ENCODE measurements at places on chromosomes 13 and 19.

GRCh38 chr13:105329359-105329758, 1206.1 kb downstream of the EFNB2 start:
- DNase-seq: no peak

DNA sequence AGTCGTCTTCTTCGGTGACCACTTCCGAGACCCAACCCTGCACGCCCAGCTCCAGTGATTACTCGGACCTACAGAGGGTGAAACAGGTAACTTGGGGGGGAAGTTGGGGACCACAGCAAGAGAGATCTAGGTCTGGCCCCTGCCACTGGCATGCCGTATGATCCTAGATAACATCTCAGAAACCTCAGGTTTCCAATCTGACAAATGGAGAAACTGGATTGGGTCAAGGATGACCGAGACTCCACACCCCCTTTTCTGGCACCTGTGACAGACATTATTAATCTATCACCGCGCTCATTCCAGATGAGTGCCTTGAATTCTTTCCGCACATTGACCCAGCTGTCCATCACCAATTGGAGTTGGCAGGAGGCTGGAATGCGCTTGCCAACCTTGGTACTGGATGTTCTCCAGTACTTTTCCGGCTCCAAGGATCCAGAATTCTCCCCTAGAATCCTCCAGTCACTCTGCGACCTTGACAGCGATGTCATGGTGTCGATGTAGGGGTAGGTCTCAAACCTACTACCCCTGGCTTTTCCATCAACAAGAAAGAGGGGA, 17.4 kb downstream of the VASP start:
- DNase-seq: no peak

- DNase-seq: no peak
Measured at GRCh38 chr19:2055931-2056836, 5.1 kb upstream of the MKNK2 start.

GRCh38 chr13:112785483-112785856, 95.6 kb downstream of the ATP11A start:
- DNase-seq: no peak

GRCh38 chr13:74388626-74389025, 254.4 kb upstream of the KLF12 start:
- DNase-seq: no peak

DNA sequence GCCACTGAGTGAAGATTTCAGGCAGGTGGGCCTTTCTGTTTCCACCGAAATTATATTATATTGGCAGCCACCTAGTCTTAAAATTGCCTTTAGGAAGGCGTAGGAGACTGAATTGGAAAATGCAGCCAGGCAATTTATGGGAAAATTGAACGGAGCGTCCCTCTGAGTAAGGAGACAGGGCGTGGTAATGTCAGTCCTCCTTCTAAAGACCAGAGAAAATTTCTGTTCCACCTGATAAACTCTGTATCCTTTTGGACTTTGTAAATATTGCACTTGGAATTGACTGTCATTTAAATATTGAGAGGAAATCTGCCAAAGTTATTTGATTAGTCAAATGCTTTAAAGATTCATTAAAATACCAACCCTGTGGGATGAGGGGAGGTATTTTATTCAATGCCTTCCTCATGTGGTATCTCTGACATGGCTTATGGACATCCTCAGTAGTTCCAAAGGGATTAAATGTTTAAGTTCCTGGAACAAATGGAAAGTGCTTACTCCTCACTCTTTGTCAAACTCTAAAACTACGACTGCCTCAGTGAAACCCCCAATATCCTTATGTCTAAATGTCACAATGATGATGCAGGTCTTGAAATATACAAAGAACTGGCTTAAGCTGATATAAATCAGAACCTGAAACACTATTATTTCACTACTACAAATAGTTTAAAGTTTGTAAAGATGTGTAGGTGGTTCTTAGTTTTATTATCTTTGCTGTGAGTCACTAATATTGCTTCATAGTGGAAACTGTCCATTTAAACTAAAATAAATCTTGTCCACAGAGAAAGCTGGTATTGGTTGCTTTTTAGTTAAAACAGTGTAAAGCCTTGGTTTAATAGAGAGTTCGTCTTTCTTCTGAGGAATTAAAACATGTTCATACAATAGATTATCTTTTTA, 203.2 kb downstream of the FGF14 start:
- no peak for DNase-seq

- no peak for DNase-seq
Measured at GRCh38 chr13:58207501-58207900, 576.0 kb downstream of the PCDH17 start.

GRCh38 chr13:91406619-91407018, 8.2 kb downstream of the GPC5 start:
- no peak for DNase-seq

DNA sequence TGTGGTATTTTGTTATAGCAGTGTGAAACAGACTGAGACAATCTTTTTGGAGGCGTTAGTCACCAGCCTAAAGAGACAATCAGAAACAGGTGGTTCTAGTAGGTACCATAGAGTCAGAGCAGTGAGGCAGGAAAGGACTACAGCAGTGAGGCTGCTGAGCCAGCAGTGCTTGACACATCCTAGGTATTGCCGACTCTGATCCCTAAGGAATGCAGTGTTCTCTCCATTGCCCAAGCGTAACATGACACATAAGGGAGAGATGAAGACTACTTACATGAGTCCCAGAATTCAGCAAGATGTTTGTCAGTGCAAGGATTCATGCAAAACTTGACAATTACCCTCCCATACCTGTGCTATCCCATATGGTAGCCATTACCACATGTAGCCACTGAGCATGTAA, 62.4 kb upstream of the XPO4 start:
- no peak for DNase-seq

- DNase-seq: no peak
Measured at GRCh38 chr19:49514151-49514550, 1.7 kb downstream of the FCGRT start.

DNA sequence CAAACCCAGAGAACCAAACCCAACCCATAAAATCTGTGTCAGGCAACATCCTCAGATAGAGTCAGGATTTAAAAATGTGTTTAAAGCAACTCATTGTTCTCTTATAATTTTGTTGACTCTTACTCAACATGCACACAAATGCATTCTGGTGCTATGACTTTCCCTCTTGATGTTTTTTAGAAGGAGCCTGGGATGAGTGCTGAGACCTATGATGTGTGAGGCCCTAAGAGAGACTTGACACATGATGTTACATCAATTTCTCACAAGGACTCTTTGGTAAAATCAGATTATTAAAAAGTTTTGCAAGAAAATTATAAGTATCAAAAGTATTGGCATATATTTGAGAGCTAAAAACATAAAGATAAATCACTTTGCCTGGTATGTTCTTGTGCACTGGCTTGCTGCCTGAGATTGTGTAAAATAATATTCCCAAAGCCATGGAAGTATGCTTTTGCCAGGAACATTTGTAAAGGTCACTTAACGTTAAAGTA, 173.9 kb downstream of the DCLK1 start:
- no peak for DNase-seq

GRCh38 chr19:1941146-1942077, at the start of gene CSNK1G2:
Gene CSNK1G2, plus strand, starts transcription at chr19:1941172. Its CDS starts 28,601 bp downstream, at chr19:1969773.
- no peak for DNase-seq

GRCh38 chr13:99941086-99941485, 30.5 kb downstream of the ZIC5 start:
- DNase-seq: no peak

- no peak for DNase-seq
Measured at GRCh38 chr19:14405758-14406644, 13.1 kb downstream of the DDX39A start.

GRCh38 chr13:49759503-49759902, 33.0 kb downstream of the KPNA3 start:
- DNase-seq: no peak

DNA sequence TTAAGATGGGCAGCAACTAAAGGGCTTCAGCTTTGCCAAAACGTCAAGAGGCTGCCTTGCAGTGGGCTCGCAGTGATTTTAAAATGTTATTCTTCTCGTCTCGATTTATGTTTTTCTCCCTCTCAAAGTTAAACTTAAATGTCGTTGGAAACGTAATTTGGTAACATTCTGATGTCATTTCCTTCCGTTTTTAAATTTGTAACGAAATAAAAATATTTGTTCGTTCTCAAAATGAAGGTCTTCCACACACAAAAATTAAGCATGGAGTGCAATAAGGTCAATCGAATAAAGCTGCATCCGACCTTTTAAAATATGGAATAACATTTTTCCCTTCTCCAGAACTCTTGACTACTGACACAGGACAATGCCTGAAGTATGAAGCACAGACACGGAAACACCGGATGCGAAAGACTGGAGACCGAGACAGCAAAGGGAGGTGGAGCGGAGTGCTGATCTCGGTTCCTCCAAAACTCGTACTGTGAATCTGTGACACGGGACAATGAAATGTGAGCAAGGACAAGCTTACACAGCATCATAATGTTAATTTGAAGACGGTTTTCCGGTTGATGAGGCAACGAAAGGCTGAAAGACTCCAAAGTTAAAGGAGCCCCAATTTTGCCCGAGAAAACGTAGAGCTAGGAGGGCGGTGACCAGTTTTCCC, 850 bp downstream of the MTMR6 start:
- DNase-seq: no peak

DNA sequence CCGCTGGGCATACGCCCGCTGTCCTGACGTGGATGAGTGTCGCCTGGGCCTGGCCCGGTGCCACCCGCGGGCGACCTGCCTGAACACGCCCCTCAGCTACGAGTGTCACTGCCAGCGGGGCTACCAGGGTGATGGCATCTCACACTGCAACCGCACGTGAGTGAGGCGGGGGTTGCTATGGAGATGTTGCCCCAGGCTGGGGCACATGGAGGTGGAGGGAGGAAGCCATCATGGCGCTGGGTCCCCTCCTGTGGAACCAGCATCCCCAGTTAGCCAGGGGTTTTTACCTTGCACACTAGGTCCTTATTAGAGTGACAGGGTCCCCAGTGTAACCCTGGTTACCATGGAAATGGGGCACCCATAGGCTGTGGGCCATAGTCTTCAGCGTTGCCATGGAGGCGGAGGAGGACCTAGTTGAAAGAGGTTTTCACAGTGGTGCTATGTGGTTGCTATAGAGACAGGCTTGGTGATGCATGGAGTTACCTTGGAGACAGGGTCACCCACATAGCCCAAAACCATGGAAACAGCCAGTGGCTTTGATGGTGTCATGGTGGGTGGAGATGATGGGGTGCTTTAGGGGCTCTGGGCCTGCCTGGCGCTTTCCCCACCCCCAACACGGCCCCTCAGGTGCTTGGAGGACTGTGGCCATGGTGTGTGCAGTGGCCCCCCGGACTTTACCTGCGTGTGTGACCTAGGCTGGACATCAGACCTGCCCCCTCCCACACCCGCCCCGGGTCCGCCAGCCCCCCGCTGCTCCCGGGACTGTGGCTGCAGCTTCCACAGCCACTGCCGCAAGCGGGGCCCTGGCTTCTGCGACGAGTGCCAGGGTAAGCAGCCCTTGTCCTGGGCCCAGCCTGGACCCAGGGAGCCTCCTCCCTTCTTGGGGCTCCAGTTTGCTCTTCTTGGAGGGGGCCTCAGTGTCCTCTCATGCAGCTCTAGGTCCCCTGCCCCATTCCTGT, 27.1 kb downstream of the MEGF8 start:
- no peak for DNase-seq

- no peak for DNase-seq
Measured at GRCh38 chr19:2700660-2701360, 1.7 kb downstream of the GNG7 start.

DNA sequence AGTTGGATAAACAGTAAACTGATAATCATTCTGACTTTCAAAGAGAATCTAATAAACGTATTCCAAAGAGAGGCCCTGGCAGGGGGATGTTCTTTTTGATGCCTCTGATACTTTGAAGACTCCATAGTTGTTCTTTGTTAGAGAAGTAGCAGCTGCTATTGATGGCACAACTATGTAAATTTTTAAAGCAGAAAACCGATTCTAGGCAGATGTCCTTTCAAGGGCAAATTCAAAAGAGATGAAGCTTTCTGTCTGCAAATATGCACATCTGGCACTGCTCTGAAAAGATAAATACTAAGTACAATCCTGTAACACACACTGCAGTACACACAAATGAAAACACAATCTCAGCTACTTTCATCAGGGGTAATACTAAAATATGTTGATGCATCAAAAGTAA, 250.1 kb downstream of the VWA8 start:
- no peak for DNase-seq

DNA sequence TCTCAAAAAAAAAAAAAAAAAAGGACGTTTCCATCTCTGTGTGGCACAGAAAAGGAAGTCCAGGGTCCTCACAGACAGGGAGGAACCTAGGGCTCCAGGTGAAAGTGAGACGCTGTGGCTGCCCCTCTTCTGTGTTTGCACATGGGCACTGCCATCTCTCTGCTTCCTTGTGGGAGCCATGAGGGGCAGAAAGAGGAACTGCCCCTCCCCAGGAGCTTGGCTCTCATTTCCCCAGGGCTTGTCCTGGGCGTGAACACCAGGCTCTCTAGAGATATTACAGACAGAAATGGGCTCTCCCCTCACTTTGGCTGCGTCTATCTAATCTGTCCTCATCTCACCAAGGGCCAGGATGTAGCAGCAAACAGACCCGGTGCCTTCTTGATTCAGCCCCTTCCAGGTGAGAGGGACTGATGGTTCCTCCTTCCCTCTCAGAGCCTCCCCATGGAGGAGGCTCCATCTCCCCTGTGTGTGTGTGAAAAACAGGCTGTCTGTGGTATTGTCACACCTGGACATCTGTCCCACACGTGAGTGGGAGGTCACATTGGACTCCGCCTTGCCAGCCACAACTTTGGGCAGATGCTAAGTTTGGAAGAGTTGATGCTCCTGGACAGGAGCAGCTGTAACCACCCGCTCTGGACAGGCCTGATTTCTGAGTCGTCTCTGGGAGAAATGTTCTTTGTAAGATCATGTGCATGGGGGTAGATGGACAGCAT, 840 bp upstream of the LILRA4 start:
- DNase-seq: no peak

DNA sequence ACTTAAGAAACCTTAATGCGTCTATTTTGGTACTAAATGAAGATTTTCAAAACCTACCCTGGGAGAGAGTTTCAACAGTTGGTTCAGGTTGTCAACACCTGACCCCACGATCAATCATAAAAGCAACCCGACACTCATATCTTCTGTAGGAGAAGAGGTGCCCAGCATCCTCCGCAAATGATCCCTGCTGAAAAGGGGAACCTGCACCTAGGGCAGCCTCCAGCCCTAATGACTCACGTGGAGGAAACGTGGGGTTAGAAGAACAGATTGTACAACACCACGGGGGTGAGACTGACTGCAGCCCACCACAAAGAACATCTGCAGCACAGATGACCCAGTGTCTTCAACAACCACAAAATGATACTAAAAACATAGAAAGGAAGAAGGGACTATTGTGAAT, 116.3 kb downstream of the RAB20 start:
- no peak for DNase-seq

GRCh38 chr13:48185018-48185417, 48.0 kb upstream of the ITM2B start:
- DNase-seq: no peak

All from cortex of kidney (tissue), 1 donor.